ENCODE measurements at places on chromosomes 3 and 15.

DNA sequence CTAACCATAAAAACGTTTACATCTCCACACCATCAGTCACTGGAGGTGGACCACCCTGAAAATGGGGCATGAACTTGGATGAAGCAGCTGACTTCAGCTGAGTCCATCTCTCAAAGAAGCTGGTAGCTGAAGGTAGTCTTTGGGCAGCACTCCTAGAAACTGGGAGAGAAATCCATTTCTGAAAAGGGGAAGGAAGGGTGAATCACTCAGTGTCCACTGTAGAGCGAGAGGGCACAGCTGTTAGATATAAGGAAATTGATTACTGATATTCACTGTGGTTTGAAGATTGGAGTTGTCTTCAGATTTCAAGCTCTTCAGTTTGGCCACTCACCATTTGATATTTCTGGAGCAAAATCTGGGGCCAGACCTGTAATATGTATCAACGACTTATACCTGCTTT, 499.0 kb upstream of the UBE2E2 start:
- DNase-seq: no peak

GRCh38 chr15:63968122-63968524, 78.2 kb downstream of the DAPK2 start:
- DNase-seq: no peak

DNA sequence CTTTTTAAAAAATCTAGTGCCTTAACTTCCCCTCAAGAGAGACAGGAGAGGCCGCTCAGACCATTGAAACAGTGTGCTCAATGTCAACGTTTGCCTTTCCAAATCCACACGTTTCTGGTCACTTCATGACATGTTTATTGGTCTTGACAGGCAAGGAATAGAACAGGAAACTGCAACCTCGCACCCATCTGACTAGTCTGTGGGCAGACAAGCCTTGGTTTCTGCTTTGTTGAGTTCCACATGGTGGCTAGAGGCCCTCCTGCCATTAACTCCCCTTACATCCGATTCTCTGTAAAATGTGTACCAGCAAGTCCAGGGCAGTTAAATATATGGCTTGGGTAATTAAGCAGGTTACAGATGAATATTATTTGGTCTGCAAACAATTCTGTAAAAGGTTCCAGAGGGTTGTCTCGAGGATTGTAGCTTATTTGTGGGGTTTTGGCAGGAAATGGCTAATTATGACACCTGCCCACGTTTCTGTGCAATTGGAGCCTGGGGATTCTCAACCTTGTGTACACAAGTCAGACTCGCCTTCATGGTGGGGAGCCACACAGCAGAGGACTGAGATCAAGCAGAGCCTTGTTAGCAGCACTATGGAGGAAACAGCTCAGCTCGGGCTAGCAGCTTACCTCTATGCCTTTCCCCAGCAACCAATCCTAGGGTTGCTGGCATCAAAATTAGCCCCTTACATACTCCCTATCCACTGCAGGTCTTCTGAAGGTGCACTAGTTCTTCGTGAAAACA, 317.5 kb upstream of the IGF1R start:
- no peak for DNase-seq

DNA sequence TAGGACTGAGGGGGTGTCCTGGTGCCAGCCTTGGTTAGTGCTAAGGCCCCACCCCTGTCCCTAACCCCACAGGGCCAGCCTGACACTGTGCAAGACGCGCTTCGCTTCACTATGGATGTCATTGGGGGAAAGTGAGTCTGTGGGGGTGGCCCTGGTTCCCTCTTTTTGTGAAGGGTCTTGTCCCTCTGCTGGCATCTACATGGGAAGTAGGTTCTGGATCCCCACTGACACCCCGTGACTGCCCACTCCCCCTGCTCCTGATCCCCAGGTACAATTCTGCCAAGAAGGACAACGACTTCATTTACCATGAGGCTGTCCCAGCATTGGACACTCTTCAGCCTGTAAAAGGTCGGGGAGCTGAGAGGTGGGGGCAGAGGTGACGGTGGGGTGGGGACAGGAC, 26.4 kb downstream of the PTPN23 start:
- DNase-seq: peak; percentile 60

- no peak for DNase-seq
These were observed 46.8 kb upstream of the MELTF start for GRCh38 chr3:197076415-197076814.

GRCh38 chr3:23810343-23811184, 4.8 kb downstream of the UBE2E1 start:
- DNase-seq: peak; percentile 71

GRCh38 chr15:45180201-45180600, 7.6 kb downstream of the SHF start:
- no peak for DNase-seq

DNA sequence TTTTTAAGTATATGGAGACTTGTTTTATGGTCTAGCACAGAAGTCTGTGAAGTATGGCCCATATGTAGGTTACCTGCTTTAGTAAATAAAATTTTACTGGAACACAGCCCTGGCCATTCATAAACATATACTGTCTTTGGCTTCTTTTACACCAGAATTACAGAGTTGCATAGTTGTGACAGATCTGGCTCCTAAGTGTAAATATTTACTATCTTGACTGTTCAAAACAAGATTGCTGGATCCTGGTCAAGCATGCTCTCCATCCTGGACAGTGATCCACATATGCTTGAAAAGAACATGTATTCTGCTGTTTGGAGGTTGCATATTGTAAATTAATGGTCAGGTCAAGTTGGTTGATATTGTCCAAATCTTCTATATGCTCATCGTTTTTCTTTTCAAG, 57.9 kb downstream of the STT3B start:
- no peak for DNase-seq

GRCh38 chr3:144403040-144403457, 431.4 kb downstream of the DIPK2A start:
- no peak for DNase-seq

GRCh38 chr3:169085827-169086226, 577.7 kb downstream of the MECOM start:
- DNase-seq: no peak

DNA sequence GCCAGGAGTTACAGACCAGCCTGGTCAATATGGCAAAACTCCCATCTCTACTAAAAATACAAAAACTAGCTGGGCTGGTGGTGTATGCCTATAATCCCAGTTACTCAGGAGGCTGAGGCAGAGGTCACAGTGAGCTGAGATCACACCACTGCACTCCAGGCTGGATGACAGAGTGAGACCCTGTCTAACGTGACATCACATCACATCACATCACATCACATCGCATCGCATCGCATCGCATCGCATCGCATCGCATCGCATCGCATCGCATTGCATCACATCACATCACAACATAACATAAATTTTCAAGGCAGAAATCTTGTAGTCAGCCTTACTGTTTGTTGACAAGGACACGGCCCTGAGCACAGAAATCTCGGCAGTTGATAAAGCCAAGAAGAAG, 44.4 kb downstream of the RBM6 start:
- no peak for DNase-seq

- no peak for DNase-seq
These were observed 3.8 kb downstream of the OR5K2 start for GRCh38 chr3:98501270-98501669.

DNA sequence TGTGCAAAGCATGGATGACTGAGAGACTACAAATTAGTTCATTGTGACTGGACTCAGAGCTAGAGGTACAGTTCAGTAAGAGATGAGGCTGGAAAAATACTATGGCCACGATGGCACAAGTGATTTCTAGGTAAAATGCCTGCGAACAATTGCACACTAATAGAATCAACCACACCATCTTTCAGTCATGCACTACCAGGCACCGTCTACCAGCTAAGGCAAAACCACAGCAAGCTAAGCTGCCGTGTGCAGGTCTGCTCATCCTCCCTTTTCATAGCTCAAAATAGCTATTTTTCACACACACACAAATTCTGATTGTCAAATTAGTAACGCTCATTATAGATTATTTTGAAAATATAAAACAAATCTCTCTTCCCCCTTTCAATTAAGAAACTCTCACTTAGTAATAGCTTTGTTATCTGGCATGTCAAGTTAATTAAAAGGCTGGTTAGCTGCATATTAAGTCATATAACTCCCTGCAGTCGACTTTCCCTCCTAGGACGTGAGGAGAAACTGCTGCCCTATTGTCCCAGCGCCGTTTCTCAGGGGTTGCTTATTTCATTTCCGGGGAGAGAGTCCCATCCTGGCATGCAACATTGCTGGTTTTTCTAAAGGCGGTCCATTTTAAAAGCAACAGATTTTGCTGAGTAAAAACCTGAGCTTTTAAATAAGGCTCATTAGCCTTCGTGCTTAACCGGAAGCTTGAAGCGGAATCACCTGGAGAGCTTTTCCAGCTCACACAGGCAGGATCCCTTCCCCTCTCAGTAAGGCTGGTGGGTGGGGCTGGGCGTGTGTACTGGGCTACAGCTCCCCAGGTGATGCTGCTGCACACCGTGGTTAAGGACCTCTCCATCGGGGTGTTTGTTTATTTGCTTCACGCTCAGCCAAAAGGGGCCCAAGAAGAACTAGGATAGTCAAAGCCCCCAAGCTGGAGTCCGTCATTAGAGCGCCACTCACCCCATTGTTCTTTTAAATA, 16.9 kb upstream of the MEX3B start:
- no peak for DNase-seq
